GM23248 (cell line): ENCODE measurements at places on chromosomes 12 and 14. TPM values are rescaled to one million over a fixed set of nuclear protein-coding genes. Genes with fewer than 3 reads are reported as not detected.
A peak's percentile ranks its signal among the peaks of the same experiment; 100 is the strongest.

Gene SDR9C7
- total RNA-seq, result not detected in 2 replicates

Gene NID2
- total RNA-seq, result 59.8 and 66.6 TPM in 2 replicates

GRCh38 chr14:76862546-76863282, 36.5 kb downstream of the LRRC74A start:
- no peak overlapping the region for H3K27ac ChIP-seq
- H3K4me3 ChIP-seq, result no peak overlapping the region
- H3K27me3 ChIP-seq, result peaks cover 11% of the 10 kb centered on the region
- H3K4me1 ChIP-seq, result no peaks in the 10 kb centered on the region

- no peak for DNase-seq
- H3K4me1 ChIP-seq, result no peaks in the 10 kb centered on the region; the same call in 1 of the 2 replicates
- H3K27ac ChIP-seq, result no peak overlapping the region
- H3K27me3 ChIP-seq, result no peaks in the 10 kb centered on the region
- H3K36me3 ChIP-seq, result no peaks in the 10 kb centered on the region
Observed at GRCh38 chr12:78938341-78939084, 73.9 kb downstream of the SYT1 start.

DNA sequence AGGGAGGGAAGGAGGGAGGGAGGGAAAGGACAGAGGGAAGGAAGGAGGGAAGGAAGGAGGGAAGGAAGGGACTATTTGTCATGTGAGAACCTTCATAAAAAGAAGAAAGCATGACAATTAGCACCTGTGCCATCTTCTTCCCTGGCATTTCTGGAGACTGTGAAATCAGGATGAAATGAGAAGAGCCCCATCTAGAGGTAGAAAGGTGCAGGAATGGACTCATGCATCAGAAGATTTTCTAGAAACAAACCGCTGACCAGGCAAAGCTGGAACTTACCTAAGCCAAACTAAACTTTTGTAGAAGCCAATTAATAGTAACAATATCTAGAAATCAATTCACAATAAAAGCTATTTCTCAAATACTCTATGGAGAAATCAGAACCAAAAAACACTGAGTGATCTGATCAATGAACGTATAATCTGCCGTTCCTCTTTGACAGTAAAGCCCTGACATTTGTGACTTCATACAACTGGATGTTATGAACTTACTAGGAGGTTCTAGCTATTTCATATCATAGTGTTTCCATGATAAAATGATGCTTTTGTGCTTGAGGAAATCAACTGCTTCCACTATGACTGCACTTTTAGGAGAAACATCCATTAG, 24.4 kb upstream of the CRACR2A start:
- peak; percentile 69 for DNase-seq
- H3K27me3 ChIP-seq, result peaks cover 22% of the 10 kb centered on the region
- H3K4me3 ChIP-seq, result no peak overlapping the region
- peaks cover 7% of the 10 kb centered on the region; the same call in 1 of the 2 replicates for H3K4me1 ChIP-seq
- no peak overlapping the region for H3K27ac ChIP-seq

GRCh38 chr12:15163030-15163976, 57.9 kb downstream of the RERG start:
- no peak overlapping the region for H3K27ac ChIP-seq
- peaks cover 5% of the 10 kb centered on the region; the same call in 1 of the 2 replicates for H3K27me3 ChIP-seq
- DNase-seq, result no peak
- no peak overlapping the region for H3K4me3 ChIP-seq
- no peaks in the 10 kb centered on the region for H3K4me1 ChIP-seq

DNA sequence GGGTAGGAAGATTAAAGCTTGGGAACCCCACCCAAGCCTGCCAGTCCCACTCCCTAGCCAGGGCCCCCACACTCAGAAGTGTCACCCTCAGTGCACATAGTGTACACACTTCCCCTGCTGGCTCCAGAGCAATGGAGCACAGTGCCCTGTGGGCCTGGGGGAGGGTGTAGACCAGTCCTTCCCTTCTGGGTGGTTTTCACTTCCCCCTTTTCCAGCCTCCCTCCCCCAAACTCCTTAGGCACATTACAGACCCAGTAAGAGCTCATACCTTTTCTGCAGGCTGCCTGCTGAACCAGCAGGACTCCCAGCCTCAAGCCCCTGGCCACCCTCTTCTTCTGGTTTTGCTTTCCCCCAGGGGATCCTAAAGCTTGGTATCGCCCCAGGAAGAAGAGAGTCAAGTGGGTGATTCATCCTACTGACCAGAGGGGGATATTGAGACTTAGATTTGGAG, at the start of gene ZNF385A:
Gene ZNF385A (minus strand): TSS at position 143 of the 451 bp plus-strand sequence. CDS start 219 bp downstream, outside the sequence.
- no peak for DNase-seq
- H3K4me3 ChIP-seq, result no peak within 1 kb of the TSS
- peaks cover 12% of the 10 kb centered on the region for H3K4me1 ChIP-seq
- no peaks in the 10 kb centered on the region for H3K36me3 ChIP-seq
- no peaks in the 10 kb centered on the region for H3K27me3 ChIP-seq

Gene ISCA2
- 12.3 and 22.9 TPM in 2 replicates for total RNA-seq

DNA sequence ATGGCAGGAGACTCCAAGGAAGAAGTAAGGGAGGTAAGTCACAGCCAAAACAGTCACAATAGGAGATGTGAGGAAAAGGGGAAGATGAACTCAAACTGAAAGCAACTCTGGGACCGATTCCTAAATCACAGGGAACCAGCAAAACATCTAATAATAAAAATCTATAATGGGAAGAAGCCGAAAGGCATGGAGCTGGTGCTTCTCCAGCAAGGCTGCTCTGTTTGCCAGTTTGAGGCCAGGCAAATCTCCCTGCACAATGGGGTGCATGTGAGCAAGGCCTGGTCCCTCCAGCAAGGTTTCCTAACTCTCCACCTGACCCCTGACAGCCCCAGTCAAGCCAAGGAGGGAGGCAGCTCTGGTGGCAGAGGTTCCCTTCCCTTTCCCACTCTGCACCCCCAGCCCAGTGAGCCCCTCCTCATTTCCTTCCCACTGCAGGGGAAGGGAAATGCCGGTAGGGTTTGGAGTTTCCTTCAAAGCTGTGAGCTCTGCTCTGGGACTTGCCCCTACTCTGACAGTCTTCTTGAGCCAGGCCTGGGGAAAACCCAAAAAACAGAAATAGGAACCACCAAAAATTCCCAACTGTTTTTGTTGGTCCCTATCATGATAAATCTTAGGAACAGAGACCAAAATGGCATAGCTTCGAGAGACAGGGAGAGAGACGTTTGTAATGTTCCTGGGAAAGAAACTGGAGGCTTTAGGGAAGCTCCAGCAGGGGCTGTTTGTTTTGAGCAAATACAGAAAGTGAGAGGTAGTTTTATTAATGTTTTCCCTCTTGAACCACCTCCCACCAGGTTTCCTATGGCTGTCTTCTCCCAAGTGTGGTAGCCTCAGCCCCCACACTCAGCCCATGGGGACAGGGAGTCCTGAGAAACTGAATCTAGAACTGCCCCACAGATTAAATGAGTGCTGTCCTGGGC, 34.6 kb downstream of the FMNL3 start:
- H3K4me1 ChIP-seq, result peaks cover 32% of the 10 kb centered on the region
- H3K27ac ChIP-seq, result peak overlapping the region; percentile 97
- H3K27me3 ChIP-seq, result no peaks in the 10 kb centered on the region
- H3K36me3 ChIP-seq, result no peaks in the 10 kb centered on the region

GRCh38 chr12:94898388-94898787, 105.1 kb downstream of the NDUFA12 start:
- H3K36me3 ChIP-seq, result no peaks in the 10 kb centered on the region
- H3K4me3 ChIP-seq, result no peak overlapping the region
- 0 out of 2 replicates have a peak, but pooled peaks cover 8% of the 10 kb centered on the region for H3K27me3 ChIP-seq
- no peak for DNase-seq

- no peak overlapping the region for H3K4me3 ChIP-seq
- H3K36me3 ChIP-seq, result no peaks in the 10 kb centered on the region
- no peak for DNase-seq
Observed at GRCh38 chr12:24069532-24070395, 120.3 kb upstream of the SOX5 start.

GRCh38 chr12:128783129-128783574, 40.6 kb downstream of the SLC15A4 start:
- no peaks in the 10 kb centered on the region for H3K36me3 ChIP-seq
- H3K27me3 ChIP-seq, result no peaks in the 10 kb centered on the region
- no peak overlapping the region for H3K27ac ChIP-seq
- H3K4me1 ChIP-seq, result 0 out of 2 replicates have a peak, but pooled peaks cover 4% of the 10 kb centered on the region
- peak; percentile 52 for DNase-seq

GRCh38 chr14:105150368-105151083, 18.1 kb downstream of the JAG2 start:
- DNase-seq, result no peak
- H3K27ac ChIP-seq, result no peak overlapping the region
- H3K36me3 ChIP-seq, result no peaks in the 10 kb centered on the region
- no peak overlapping the region for H3K4me3 ChIP-seq

Gene UBR7
- total RNA-seq, result 28.7 and 42.9 TPM in 2 replicates

GRCh38 chr12:24268663-24269186, 319.3 kb upstream of the SOX5 start:
- DNase-seq, result no peak
- H3K4me1 ChIP-seq, result no peaks in the 10 kb centered on the region
- H3K4me3 ChIP-seq, result no peak overlapping the region

GRCh38 chr12:39788239-39788638, 168.6 kb upstream of the ABCD2 start:
- DNase-seq, result no peak
- no peaks in the 10 kb centered on the region for H3K27me3 ChIP-seq
- no peaks in the 10 kb centered on the region for H3K4me1 ChIP-seq

DNA sequence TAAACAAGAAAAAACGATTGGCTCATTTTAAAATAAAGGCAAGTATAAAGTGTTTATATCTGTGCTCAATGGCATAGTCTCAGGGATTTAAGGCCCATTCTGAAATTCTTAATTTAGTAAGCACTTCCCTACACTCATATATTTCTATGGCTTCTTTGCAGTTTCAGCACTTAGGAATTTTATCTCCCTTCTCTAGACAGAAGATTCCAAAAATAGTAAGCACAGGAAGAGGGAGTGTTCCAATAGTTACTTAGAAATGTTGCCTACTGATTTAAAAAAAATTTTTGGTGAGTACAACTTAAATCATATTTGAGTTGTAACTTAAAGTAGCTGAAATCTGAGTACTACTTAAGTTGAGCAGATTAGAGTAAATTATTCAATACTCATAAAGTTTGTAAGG, 19.8 kb downstream of the INSM2 start:
- DNase-seq, result peak; percentile 55
- no peak overlapping the region for H3K4me3 ChIP-seq
- H3K27me3 ChIP-seq, result no peaks in the 10 kb centered on the region
- no peak overlapping the region for H3K27ac ChIP-seq
- H3K4me1 ChIP-seq, result peaks cover 11% of the 10 kb centered on the region
- H3K36me3 ChIP-seq, result 0 out of 2 replicates have a peak, but pooled peaks cover under 1% of the 10 kb centered on the region

DNA sequence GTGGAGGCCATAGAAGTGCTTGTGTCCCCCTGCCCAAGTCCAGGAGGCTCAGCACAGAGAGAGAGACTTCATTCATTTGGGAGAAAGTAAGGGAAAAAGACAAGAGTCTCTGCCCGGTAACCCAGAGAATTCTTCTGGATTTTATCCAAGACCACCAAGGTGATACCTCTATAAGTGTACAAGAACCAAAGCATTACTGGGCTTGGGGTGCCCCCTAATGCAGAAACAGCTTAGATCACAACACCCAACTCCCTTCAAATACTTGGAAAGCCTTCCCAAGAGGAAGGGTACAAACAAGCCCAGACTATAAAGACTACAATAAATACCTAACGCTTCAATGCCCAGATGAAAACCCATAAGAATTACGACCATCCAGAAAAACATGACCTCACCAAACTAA, 119.7 kb upstream of the PDE3A start:
- no peaks in the 10 kb centered on the region for H3K36me3 ChIP-seq
- H3K4me1 ChIP-seq, result no peaks in the 10 kb centered on the region
- no peak overlapping the region for H3K4me3 ChIP-seq
- no peak overlapping the region for H3K27ac ChIP-seq
- DNase-seq, result no peak

- H3K36me3 ChIP-seq, result no peaks in the 10 kb centered on the region
- no peak overlapping the region for H3K27ac ChIP-seq
- H3K27me3 ChIP-seq, result peaks cover 2% of the 10 kb centered on the region; the same call in 1 of the 2 replicates
- H3K4me3 ChIP-seq, result no peak overlapping the region
- H3K4me1 ChIP-seq, result peaks cover 3% of the 10 kb centered on the region; the same call in 1 of the 2 replicates
Observed at GRCh38 chr14:102551995-102552705, 40.3 kb upstream of the RCOR1 start.

GRCh38 chr14:68527329-68527851, 265.5 kb downstream of the ZFP36L1 start:
- H3K27me3 ChIP-seq, result no peaks in the 10 kb centered on the region
- H3K27ac ChIP-seq, result peak overlapping the region; percentile 84
- H3K4me3 ChIP-seq, result peak overlapping the region; percentile 14; the same call in 1 of the 2 replicates
- no peaks in the 10 kb centered on the region for H3K36me3 ChIP-seq
- DNase-seq, result peak; percentile 47

Gene TSPAN8
- not detected in 2 replicates for total RNA-seq

Gene FOXJ2
- 8.2 and 11.0 TPM in 2 replicates for total RNA-seq

DNA sequence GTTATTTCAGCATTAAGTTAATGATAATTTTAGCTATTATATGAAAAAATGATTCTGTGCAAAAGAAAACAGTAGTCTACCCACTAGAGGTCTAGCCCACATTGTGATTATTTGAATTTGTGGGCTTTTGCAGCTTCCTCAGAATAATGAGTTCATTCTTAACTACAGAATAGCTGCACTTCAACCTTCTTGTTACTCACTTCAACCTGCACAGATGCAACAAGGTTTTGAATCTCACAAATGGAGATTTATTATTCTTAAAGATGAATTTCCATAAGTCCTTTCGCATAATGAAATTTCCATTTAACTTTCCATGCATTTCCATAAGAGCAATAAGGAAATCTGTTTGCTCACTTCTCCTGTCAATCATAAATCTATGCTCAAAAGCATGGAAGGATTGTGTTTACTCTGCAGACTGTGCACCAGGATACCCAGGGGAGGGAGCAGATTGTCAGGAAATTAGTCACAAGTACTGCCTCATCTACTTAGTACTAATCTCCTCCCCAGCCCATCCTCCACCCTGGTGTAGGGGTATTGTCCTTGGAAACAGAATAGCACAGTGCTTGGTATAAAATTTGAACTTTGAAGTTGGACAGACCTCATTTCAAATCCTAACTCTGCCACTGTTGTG, 24.1 kb downstream of the PTGER2 start:
- no peak overlapping the region for H3K4me3 ChIP-seq
- peak; percentile 72 for DNase-seq
- no peaks in the 10 kb centered on the region for H3K36me3 ChIP-seq
- no peaks in the 10 kb centered on the region for H3K27me3 ChIP-seq

Gene MUCL1
- total RNA-seq, result not detected in 2 replicates

GRCh38 chr12:7749442-7749841, 2.3 kb upstream of the CLEC4C start:
- no peak overlapping the region for H3K27ac ChIP-seq
- no peaks in the 10 kb centered on the region for H3K4me1 ChIP-seq
- H3K4me3 ChIP-seq, result no peak overlapping the region
- H3K27me3 ChIP-seq, result no peaks in the 10 kb centered on the region; the same call in none of the 2 replicates

GRCh38 chr14:72120315-72120714, 188.1 kb downstream of the RGS6 start:
- H3K27ac ChIP-seq, result no peak overlapping the region
- no peaks in the 10 kb centered on the region for H3K4me1 ChIP-seq
- DNase-seq, result no peak
- H3K4me3 ChIP-seq, result no peak overlapping the region
- H3K27me3 ChIP-seq, result no peaks in the 10 kb centered on the region

Gene CELA1
- not detected in 2 replicates for total RNA-seq

GRCh38 chr12:61043838-61044237, 1216.4 kb upstream of the USP15 start:
- H3K4me3 ChIP-seq, result no peak overlapping the region
- no peaks in the 10 kb centered on the region for H3K27me3 ChIP-seq
- no peak for DNase-seq
- H3K36me3 ChIP-seq, result no peaks in the 10 kb centered on the region
- H3K27ac ChIP-seq, result no peak overlapping the region
- H3K4me1 ChIP-seq, result no peaks in the 10 kb centered on the region

- no peak overlapping the region for H3K4me3 ChIP-seq
- no peaks in the 10 kb centered on the region for H3K27me3 ChIP-seq
- H3K36me3 ChIP-seq, result no peaks in the 10 kb centered on the region
- peak; percentile 68 for DNase-seq
Observed at GRCh38 chr12:64392221-64392620, 1.7 kb upstream of the C12orf56 start.

Gene GARIN6
- not detected in 2 replicates for total RNA-seq
